Esophagus squamous epithelium (tissue), 5 donors: ENCODE measurements at places on chromosomes 3 and 15.

DNA sequence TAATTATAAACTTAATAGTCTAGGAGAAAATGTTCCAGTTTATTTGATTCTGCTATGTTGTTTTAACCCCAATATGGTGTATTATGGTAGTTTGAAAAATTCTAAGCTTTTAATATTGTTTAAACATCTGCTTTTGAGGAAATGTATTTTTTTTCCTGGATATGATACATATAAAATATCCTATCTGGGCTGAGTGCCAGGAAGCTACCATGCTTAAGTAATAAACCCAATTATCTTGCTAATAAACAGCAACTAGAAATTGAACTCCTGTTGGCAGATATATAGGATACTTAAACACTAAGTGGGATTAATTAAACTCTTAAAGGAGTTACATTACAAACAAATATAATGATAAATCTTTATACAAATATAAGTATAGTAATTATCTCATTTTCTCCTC is 293.7 kb upstream of the GRM7 start:
- no peak for DNase-seq

- no peak for DNase-seq
These were observed 201.9 kb downstream of the WNT5A start for GRCh38 chr3:55285156-55285555.

DNA sequence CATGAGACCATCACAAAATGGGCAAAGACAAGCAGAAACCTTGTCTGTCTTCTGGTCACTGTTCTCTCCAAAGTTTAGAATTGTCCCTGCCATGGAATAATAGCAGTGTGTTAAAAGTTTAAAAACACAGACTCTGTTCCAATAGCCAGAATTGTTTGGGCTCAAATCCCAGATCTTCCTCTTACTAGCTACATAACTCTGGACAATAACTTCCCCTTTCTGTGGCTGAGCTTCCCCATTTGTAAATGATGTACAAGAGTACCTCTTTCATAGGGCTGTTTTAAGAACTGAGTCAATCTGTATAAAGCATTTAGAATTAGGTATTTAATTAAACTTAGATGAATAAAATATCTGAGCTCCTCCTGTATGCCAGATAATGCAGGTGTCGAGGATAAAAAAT is 623.0 kb downstream of the NTRK3 start:
- DNase-seq, result no peak

GRCh38 chr3:106573605-106574004 is 704.8 kb upstream of the CBLB start:
- no peak for DNase-seq

GRCh38 chr15:41730543-41730942 is 43.7 kb upstream of the MAPKBP1 start:
- DNase-seq, result no peak

- no peak for DNase-seq
These were observed 730 bp downstream of the DGKG start for GRCh38 chr3:186361246-186361761.

GRCh38 chr3:62119139-62119538 is 254.2 kb downstream of the FEZF2 start:
- no peak for DNase-seq

- DNase-seq, result no peak
These were observed 44.4 kb upstream of the SPTSSB start for GRCh38 chr3:161415506-161416231.

DNA sequence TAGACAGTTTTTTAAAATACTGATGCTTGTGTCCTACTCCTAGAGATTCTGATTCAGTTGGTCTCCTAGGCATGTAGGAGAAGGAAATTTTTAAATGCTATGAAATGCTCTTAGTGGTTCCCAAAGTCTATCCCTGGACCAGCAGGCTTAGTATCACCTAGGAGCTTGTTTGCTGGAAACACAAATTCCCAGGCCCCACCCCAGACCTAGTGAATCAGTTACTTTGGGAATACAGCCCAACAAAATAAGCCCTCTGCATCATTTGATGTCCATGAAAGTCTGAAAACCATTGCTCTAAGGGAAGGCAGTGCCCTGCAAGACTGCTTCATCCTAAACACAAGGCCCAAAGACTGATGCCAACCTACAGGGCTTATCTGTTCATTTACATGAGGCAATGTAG is 36.3 kb downstream of the CCNL1 start:
- DNase-seq, result no peak

GRCh38 chr15:39947401-39948197 is 13.7 kb downstream of the EIF2AK4 start:
- no peak for DNase-seq

DNA sequence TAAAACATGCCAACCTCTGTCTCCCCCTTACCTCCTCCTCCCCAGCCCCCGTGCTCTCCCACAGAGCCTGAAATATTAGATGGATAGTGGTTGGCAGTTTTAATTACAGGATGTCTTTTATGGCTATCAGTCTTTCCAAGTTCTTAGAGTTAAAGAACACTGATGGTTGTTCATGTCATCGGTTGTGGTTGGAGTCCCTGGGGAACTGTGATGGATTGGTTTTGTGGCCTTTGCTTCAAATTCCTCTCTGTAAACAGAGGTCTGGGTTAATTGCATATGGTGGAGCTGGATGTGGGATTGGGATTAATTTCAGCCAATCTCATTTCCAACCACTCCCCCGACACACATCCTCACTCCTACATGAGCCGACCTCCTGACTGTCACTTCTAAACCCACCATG is 164.5 kb upstream of the PROK2 start:
- no peak for DNase-seq

GRCh38 chr3:6671363-6671762 is 189.6 kb upstream of the GRM7 start:
- no peak for DNase-seq

DNA sequence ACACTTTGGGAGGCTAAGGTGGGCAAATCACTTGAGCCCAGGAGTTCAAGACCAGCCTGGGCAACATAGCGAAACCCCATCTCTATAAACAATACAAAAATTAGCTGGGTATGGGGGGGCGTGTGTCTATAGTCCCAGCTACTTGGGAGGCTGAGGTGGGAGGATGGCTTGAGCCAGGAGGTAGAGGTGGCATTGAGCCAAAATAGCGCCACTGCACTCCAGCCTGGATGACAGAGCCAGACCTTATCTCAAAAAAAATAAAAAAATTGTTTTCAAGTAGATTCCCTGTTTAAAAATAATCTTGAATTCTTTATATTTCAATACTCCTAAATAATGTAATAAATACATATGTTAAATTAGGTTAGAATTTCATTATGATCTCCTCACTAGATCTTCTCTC is 9.8 kb downstream of the HMCES start:
- no peak for DNase-seq

GRCh38 chr3:140432229-140432669 is 245.6 kb upstream of the TRIM42 start:
- no peak for DNase-seq

GRCh38 chr3:129347458-129347845 is 68.8 kb downstream of the HMCES start:
- no peak for DNase-seq

GRCh38 chr15:93449798-93450197 is 360.8 kb upstream of the RGMA start:
- DNase-seq, result no peak

DNA sequence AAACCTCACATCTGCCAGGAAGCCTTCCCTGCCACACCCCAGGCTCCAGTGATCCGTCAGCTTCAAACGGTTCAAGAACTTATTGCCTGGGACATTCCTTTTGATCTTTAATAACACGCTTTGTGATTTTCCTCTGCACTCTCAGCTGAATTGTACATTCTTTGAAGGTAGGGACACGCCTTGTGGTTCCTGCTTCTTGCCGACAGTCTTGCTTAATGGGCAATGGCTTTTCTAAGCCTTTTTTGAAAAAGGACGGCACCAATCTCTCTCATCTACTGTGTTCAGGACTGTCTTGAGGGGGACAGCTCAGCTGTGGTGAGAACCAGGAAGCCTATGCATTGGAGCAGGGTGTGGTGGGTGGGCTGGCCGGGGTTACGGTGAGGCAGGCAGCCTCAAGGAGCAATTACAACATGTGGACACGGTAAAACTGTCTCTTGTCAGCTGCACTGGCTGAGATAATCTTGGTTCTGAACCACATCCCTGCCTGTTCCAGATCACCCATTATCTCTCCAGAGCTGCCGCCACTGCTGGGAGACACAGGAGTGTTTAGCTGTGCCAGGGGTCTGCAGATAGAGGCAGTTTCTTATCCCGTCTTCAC is 46.0 kb upstream of the GLCE start:
- no peak for DNase-seq
